ENCODE measurements at places on chromosomes 12 and 14.

GRCh38 chr12:132634411-132634990 lies 15.9 kb downstream of the P2RX2 start:
- DNase-seq, result no peak

DNA sequence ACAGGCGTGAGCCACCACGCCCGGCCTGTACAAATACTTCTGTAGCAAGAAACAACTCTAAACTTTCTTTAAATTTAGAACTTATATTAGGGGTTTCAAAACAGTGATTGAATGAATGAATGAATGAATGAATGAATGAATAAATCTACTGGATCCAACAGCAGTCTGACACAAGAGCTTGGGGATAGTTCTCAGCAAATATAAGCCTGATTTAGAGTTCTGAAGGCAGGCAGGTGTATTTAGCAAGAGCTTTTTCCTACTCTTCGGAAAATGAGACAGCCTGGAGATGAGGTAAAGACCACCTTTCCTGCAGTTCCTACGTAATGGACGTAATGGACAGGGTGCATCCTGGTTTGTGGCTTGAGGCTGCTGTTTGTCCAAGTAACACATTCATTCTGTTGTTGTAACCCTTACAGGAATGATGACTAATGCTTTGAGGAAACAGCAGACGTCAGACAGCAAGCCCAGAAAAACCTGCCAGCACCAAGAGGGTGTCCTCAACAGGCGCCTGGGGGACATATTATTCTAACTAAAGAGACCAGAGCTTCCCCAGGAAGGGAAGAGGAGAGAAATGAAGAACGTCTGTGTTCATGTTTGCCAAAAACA lies 277.4 kb upstream of the SOX5 start:
- no peak for DNase-seq

GRCh38 chr12:14775636-14775980 lies 27.7 kb downstream of the WBP11 start:
- no peak for DNase-seq

GRCh38 chr12:45244561-45245343 lies 28.9 kb downstream of the ANO6 start:
- no peak for DNase-seq

GRCh38 chr12:60093428-60093827 lies 497.6 kb downstream of the SLC16A7 start:
- no peak for DNase-seq

DNA sequence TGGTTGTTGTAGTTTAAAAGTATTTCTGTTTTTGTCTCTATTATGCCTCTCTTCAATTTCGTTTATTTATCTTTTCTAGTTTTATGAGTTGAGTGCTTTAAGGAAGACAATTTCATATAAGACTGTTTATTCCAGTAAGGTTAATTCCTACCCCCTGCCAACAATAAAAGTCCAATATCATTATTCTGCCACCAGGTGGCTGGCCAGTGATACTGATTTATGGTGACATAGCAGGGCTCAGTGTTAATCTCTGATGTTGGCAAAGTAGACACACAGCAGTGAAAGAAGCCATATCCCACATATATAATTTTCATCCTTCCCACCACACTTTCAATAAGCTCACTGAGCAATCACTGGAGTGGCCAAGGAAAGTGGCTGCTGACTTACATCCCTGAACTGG lies 69.0 kb upstream of the BMP4 start:
- DNase-seq, result no peak

DNA sequence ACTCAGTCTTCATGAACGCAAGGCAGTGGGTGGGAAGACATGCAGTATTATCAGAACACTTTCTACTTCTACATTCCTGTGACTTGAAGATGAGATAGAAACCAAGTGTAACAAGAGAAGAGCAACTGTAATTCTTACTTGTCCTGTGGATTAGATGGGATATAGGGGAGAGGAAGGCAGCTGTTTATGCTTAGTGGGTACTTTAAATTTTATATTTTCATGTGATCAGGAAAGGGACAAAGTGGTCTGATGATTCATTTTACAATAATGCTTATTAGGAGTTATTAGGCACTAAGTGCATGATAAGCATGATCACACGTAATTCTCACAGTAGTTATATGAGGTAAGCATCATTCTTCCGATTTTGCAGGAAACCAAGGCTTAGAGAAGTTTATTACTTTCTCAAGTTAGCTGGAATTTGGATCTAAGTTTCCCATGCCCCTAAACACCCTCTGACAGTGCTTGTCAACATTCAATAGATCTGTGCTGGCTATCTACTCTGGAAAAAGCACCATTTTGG lies 52.7 kb downstream of the PTGER2 start:
- DNase-seq, result no peak

- no peak for DNase-seq
Observed at GRCh38 chr12:123531091-123531490, 2.4 kb downstream of the RILPL1 start.

GRCh38 chr14:101075025-101075800 lies 171.7 kb upstream of the RTL1 start:
- no peak for DNase-seq

DNA sequence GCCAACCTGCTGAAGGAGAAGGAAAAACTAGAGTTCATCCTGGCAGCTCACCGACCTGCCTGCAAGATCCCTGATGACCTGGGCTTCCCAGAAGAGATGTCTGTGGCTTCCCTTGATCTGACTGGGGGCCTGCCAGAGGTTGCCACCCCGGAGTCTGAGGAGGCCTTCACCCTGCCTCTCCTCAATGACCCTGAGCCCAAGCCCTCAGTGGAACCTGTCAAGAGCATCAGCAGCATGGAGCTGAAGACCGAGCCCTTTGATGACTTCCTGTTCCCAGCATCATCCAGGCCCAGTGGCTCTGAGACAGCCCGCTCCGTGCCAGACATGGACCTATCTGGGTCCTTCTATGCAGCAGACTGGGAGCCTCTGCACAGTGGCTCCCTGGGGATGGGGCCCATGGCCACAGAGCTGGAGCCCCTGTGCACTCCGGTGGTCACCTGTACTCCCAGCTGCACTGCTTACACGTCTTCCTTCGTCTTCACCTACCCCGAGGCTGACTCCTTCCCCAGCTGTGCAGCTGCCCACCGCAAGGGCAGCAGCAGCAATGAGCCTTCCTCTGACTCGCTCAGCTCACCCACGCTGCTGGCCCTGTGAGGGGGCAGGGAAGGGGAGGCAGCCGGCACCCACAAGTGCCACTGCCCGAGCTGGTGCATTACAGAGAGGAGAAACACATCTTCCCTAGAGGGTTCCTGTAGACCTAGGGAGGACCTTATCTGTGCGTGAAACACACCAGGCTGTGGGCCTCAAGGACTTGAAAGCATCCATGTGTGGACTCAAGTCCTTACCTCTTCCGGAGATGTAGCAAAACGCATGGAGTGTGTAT lies 2.4 kb downstream of the FOS start:
- DNase-seq, result no peak

- DNase-seq, result no peak
Observed at GRCh38 chr12:97061171-97061570, 154.1 kb downstream of the NEDD1 start.

DNA sequence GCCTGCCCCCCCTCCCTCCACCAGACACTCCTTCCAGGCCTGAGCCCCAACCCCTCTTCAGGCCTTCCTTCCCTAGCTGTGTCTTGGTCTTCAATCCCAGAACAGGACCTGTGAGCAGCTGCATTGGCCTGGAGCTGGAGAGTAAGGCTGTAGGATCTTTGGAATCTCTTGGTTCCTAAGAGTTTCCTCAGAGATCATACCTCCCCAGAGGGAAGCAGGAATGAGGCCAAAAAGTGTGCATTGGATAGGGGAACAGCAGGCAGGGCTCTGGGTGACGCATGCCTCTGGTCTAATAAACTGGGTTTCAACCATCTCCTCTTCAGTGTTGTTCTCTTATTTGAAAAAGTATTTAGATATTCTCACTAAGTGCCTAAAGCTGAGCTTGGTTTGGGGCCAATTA lies 1.8 kb upstream of the SMARCD1 start:
- DNase-seq, result no peak

- DNase-seq, result no peak
Observed at GRCh38 chr12:65818454-65819382, 5.6 kb upstream of the HMGA2 start.

- no peak for DNase-seq
Observed at GRCh38 chr14:22555384-22556011, 33.5 kb downstream of the DAD1 start.

- no peak for DNase-seq
Observed at GRCh38 chr12:75656648-75657047, 145.2 kb upstream of the KRR1 start.

GRCh38 chr12:32069731-32070130 lies 36.9 kb upstream of the BICD1 start:
- DNase-seq, result no peak

GRCh38 chr12:100720016-100720654 lies 74.4 kb upstream of the ANO4 start:
- DNase-seq, result no peak

GRCh38 chr12:57759360-57759980 lies 4.6 kb downstream of the MARCHF9 start:
- no peak for DNase-seq

DNA sequence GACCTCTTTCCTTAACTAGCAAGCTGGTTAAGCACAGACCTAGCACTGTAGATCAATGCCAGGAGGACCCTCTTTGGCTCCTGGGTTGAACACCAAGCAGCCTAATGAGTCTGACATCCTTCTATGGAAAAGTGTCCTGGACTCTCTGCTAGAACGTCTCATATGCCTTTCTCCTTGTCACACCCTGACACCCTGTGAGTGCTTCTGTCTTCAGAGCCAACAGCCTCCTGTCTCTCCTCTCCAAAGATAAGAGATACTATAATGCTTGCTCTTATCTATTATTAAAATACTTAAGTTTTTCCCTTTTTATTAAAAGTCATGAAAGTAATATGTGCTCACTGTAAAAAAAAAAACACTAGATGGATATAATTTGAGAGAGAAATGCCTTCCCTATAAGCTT lies 222.7 kb downstream of the FOXN3 start:
- DNase-seq, result no peak

- DNase-seq, result no peak
Observed at GRCh38 chr14:31902002-31902401, 175.1 kb upstream of the ARHGAP5 start.

DNA sequence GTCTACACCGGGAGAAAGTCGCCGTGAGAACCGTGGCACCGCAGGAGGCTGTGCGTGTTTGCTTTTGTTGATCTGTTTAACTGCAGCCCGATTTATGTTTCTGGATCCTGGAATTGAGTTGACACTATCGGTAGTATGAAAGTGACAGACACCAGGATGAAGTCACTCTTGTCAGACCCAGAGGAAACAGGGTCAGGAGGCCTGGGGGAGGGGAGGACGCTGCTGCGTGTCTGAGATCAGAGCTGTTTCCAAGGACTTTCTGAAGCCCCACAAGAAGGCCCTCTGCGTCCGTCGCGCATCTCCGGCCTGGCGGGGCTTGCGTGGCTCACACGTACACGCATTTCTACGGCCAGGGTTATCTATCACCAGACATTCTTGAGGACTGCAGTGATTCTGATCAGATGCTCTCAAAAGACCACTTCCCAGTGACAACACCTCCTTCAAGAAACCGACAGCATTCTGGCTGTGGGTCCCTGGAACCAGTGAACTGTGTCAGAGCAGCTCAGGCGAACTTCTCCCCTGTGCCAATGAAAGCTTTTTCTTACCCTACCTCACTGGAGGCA lies 263.4 kb downstream of the ADGRD1 start:
- DNase-seq, result no peak

DNA sequence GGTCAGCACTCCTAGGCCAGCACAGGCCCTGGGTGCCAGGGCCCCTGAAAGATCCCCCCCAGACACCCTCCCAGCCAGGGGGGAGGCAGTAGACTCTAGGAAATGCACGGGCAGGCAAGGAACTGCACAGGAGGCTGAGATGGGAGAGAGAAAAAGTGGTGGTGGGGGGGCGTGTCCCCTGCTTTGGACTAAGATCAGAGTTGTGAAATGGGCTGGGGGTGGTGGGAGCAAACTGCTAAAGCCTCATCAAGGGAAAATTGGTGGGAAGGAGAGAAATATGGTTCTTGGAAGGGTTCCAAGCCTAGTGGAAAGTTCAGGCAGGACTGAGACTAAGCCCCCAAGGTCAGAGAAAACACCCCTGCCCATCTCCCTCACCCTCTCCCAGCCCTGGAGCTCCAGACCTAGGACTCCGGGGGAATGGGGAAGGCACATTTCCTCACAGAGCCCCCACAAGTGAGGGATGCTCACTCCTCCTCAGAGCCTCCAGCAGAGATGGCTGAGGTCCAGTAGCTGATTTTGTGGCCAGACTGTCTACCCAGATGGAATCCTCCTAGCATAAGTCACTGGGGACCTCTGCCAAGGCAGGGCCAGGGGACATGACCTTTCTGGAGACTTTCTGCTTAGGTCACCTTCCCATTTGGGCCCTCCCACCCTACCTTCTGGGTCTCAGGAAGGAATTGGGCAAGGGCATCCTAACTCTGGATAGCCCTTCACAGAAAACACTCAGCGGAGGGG lies 29.8 kb downstream of the FIGNL2 start:
- no peak for DNase-seq

DNA sequence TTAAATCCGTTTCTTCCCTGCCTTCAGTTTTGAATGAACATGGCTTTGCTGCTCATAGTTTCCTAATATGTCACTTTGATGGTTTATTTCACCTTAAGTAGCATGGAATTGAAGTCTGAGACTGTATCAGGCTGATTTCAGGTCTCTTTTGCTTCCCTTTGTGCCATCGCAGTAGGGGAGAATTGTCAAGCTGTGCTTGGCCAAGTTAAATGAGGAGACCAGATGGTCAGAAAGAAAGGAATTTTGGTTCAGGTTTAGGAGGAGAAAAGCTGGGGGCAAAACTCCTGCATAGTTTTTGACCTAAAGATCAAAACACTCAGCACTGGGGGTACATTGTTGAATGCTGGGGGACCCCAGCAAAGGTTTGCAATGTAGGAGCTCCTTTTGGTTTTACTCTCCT lies 398.4 kb downstream of the NUAK1 start:
- no peak for DNase-seq

DNA sequence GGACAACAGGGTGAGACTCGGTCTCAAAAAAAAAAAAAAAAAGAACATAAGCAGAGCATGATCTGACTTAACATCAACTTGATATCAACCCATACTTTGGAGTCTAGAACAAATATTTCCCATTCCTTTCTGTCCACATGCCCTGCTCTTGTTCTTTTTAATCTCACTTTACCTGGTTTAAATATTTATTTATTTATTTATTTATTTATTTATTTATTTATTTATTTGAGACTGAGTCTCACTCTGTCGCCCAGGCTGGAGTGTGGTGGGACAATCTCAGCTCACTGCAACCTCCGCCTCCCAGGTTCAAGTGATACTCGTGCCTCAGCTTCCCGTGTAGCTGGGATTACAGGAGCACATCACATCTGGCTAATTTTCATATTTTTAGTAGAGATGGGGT lies 19.6 kb upstream of the LRP6 start:
- no peak for DNase-seq

GRCh38 chr12:6368906-6369525 lies 6.3 kb downstream of the SCNN1A start:
- no peak for DNase-seq
